Tracheal epithelial cell (primary cell): ENCODE measurements at places on chromosomes 4 and X. TPM values are rescaled to one million over a fixed set of nuclear protein-coding genes. Genes with fewer than 3 reads are reported as not detected.

ADRA2C gene
- 0.72 TPM in 1 of 2 replicates, not detected in the other for total RNA-seq

NEIL3 gene
- total RNA-seq = 1.3 and 2.2 TPM in 2 replicates

PASD1 gene
- total RNA-seq = not detected in 2 replicates

GPR143 gene
- total RNA-seq = 0.43 and 9.9 TPM in 2 replicates

SUV39H1 gene
- 0.64 and 1.9 TPM in 2 replicates for total RNA-seq

MAGEB2 gene
- not detected in 2 replicates for total RNA-seq

S100P gene
- total RNA-seq = 5.8 and 267 TPM in 2 replicates

MSX1 gene
- total RNA-seq = 0.24 TPM in 1 of 2 replicates, not detected in the other

NUDT10 gene
- 0.64 and 3.4 TPM in 2 replicates for total RNA-seq

EDNRA gene
- total RNA-seq = 2.7 and 7.5 TPM in 2 replicates

CCNB3 gene
- total RNA-seq = under 0.01 TPM in 1 of 2 replicates, not detected in the other

NXF2B gene
- total RNA-seq = not detected in 2 replicates

PDLIM3 gene
- total RNA-seq = 0.64 and 4.3 TPM in 2 replicates

MAGEA12 gene
- not detected in 2 replicates for total RNA-seq

TSPAN5 gene
- total RNA-seq = 19.0 and 20.7 TPM in 2 replicates

FAM9B gene
- not detected in 2 replicates for total RNA-seq

CYP4V2 gene
- total RNA-seq = 6.8 and 7.0 TPM in 2 replicates

EDA2R gene
- 1.5 and 2.9 TPM in 2 replicates for total RNA-seq

RNF128 gene
- 19.0 and 51.8 TPM in 2 replicates for total RNA-seq

GLOD5 gene
- total RNA-seq = not detected in 2 replicates

PCDH7 gene
- 15.6 and 19.3 TPM in 2 replicates for total RNA-seq

SPANXN4 gene
- total RNA-seq = not detected in 2 replicates

NAP1L3 gene
- 0.24 TPM in 1 of 2 replicates, not detected in the other for total RNA-seq

XAGE2 gene
- not detected in 2 replicates for total RNA-seq

FMR1NB gene
- total RNA-seq = not detected in 2 replicates
